ENCODE measurements at places on chromosomes 2 and 18.
A peak's percentile ranks its signal among the peaks of the same experiment; 100 is the strongest.

- DNase-seq, result no peak
Measured at GRCh38 chr2:39779341-39779851, 338 bp upstream of the THUMPD2 start.

DNA sequence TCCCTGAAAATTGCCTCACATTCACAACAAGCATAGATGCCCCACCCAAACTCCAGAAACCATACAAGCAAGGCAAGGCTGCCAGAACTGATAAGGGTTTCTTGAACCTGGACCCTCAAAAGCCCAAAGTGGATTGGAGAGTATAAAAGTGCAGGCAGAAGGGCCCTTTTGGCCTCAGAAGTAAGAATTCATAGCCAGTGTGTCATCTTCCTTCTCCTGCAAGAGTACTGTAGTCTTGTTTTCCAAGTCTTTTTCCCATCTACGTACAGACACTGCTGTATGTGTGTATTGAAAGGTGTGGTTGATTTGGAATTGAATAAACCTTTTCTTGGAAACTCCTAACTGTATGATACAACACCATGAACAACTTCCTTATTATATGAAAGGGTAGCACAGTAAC is 46.8 kb downstream of the ZC3H15 start:
- DNase-seq, result no peak

GRCh38 chr2:119431976-119432850 is 559 bp downstream of the TMEM37 start:
- DNase-seq, result peak; percentile 25

GRCh38 chr2:159013103-159013502 is 44.7 kb downstream of the TANC1 start:
- no peak for DNase-seq

DNA sequence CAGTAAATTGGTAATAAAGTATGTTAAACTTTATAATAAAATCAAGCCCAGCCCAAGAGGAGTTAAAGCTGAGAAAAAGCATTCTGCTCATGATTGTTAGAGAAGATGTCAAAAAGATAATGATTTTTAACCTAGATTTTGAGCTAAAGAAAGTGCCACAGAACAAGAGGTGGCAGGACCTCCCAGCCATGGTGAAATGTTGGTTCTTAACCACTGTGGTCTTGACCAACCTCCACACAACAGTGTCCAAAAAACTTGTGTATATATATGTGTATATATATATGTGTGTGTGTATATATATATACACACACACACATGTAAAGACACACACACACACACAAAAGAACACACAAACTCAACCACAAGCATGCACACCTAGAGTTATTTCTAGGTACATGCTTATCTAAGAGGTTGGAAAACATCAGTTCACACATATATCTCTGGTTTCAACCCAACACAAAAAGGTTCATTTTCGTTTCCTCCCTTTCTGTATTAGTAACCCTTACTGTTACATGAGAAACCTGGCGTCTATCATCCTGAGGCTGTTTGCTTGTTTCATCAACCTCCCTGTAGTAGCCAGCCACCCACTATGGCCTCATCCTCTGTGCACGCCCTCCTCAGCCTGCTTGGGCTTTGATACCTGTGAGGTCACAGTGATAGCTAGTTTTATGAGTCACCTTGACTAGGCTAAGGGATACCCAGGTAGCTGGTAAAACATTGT is 631.8 kb upstream of the ID2 start:
- DNase-seq, result no peak

- DNase-seq, result no peak
Measured at GRCh38 chr2:38251940-38252339, 125.1 kb downstream of the ATL2 start.

- DNase-seq, result no peak
Measured at GRCh38 chr18:60082790-60083189, 183.0 kb downstream of the PMAIP1 start.

DNA sequence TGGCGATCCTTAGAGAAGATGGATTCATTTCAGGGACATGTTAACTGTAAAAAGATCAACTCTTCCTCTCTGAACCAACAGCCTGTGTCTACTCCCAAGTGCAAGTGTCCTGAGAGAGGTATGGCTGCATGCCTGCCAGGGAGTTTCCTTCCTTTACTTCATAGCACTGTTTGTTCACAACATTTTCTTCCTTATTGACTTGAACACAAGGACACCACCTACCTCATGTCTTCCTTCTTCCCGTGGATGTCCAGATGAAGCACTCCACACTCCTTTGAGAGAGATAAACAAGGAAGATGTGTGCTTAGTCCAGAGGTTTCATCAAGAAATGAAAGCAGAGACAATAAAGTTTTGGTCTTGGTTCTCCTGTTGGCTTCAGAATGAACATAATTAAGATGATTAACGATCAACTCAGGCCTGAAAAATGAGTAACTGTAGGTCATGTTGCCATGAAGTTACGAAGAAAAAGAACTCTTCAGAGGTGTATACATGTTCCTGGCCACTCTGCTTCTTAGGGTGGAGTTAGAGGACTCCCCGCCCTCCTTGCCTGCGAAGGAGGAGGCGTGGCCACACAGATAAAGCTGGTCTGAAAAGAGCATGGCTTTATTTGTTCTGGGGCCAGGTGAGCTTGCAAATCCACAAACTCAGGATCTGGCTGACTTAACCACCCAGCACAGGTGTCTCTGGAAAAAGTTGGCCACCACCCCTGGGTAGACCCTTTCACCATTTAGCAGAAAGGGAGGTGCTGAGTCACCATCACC is 155.0 kb upstream of the KCTD1 start:
- no peak for DNase-seq

GRCh38 chr2:109269706-109270504 is 140.9 kb downstream of the SH3RF3 start:
- DNase-seq, result no peak

GRCh38 chr2:177393203-177393755 is 706 bp downstream of the AGPS start:
- no peak for DNase-seq

DNA sequence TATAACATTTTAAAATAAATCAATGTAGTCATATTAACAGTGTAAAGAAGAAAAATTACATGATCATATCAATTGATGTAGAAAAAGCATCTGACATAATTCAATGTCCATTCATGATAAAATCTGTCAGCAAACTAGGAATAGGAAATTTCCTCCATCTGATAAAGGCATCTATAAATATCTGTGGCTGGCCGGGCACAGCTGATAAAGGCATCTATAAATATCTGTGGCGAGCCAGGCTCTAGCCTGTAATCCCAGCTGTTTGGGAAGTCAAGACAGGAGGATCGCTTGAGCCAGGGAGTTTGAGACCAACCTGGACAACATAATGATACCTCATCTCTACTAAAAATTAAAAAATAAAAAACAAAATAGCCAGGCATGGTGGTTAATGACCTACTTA is 18.1 kb upstream of the RANBP2 start:
- DNase-seq, result no peak

DNA sequence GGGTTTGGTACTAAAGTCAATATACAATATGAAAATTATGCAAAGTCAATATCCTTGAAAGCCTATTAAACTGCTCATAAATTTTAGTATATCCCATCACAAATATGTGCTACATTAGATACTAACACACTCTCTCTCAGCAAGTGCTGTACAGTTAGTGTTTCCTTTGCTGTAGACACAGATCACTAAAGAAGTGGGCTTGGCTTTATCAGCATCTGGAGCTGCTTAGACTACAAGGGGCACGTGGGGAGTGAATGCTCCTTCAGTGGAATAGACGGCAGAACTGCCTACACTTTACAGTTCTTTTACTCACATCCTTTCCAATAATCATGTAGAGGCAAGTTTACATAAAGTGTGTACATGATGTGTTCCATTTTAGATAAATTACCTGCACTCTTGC is 26.0 kb upstream of the EFEMP1 start:
- no peak for DNase-seq

GRCh38 chr18:54616220-54616848 is 25.3 kb downstream of the DYNAP start:
- no peak for DNase-seq

GRCh38 chr2:66109419-66109818 is 325.5 kb upstream of the MEIS1 start:
- no peak for DNase-seq

- DNase-seq, result no peak
Measured at GRCh38 chr2:44959855-44960254, 18.4 kb downstream of the SIX3 start.

GRCh38 chr2:70089220-70089982 is 2.1 kb downstream of the PCBP1 start:
- no peak for DNase-seq

- DNase-seq, result no peak
Measured at GRCh38 chr2:44937688-44938240, 3.7 kb upstream of the SIX3 start.

- no peak for DNase-seq
Measured at GRCh38 chr2:88696611-88697010, 5.1 kb downstream of the RPIA start.

DNA sequence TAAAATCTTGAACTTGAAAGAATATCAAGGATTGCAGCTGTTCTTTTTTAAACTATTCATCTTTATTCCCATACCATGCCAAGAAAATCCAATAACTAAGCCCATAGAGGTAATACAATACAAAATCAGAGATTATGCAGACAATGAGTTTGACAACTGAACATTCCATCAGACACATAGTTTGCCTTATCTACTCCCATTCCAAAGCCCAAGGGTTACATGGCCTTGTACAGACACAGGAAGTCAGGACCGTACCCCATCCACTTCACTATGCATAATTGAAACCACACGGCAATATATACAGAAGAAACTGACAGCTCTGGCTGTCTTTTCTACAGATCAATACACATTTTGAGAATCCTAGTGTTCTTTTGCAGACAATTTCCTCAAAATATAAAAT is 181.3 kb downstream of the TMX3 start:
- no peak for DNase-seq

DNA sequence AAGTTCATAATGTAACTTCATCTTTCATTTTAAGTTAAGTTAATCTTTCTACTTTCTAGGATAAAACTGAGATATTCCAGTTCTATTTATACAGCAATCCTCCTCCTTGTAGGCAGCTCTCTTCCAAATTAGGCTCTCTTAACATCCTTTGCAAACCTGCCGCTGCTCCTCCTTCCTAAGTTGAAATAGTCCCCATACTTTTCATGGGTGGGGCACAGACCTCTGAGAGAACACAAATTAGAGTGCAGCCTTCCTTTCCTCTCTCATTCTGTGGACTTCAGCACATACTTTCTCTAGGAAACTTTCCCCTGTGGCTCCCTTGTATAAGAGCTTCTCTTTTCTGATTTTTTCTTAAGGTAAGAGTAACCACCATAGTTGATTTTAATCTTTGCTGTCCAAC is 28.3 kb downstream of the TWSG1 start:
- no peak for DNase-seq

DNA sequence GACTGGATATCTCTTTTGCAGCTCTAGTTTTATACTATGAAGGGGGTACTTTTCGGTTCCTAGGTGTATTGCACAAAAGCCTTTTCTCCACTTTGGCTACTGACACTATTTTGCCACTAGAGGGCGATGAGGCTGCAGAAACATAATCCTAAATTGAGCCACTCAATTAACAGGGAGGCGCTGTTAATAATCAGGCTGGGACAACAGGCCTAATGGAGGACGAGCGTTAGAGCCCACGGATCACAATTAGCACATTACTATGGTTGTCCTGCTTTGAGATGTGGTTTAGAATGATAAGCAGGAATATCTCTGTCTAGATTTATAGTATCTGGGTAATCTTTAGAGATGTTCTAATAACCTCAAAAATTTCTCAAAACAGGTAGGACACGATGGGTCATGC is 62.2 kb upstream of the PMAIP1 start:
- DNase-seq, result no peak

GRCh38 chr2:172722481-172722880 is 13.2 kb upstream of the RAPGEF4 start:
- DNase-seq, result no peak

DNA sequence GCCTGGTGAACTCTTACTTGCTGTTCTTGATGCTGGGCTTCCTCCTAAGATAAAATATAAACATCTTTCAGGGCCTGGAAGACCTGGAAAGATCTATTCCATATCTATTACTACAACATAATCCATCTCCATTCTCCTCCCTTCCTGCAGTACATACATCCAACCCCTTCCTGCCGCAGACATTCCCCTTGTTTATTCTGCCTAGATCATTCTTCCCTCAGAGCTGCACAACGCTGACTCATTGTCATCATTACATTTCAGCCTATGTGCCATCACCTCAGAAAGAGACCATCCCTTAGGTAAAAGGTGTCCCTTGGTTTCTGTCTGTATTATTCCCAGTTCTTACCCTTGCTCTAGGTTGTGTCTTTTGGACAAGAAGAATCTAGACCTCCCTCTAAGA is 2.5 kb upstream of the CDH7 start:
- no peak for DNase-seq

- DNase-seq, result no peak
Measured at GRCh38 chr2:181407171-181407570, 50.0 kb upstream of the ITGA4 start.

DNA sequence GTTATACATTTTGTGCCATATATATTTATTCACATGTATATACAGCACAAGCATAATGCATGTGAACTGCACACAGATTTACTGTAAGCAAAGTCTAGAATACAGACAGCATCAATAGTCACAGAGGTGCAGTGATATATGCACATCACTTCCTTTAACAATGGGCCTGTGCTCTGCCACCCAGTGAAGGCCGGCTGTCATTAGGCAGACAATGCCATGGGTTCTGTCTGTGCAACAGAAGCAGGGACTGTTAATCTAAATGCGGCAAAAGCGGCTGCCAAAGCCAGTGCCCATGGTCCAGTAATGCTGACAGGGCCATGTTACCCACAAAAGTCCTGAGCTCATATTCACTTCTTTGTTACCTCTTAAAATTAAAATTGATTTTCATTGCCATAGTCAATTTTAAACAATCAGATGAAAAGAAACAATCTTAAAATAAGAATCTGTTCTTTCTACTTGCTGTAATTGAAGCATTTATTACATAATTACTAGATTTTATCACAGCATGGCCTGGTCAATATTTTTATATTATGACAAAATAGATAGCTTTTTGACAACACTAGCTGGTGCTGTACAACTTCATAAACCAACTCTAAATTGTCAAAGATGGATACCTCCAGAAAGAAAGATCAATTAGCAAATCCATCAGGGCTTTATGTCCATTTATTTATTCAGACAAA is 232.0 kb downstream of the STK39 start:
- DNase-seq, result no peak

GRCh38 chr2:151277067-151277466 is 12.4 kb downstream of the NMI start:
- DNase-seq, result no peak

- DNase-seq, result no peak
Measured at GRCh38 chr2:139369423-139370409, 589.5 kb upstream of the NXPH2 start.

- DNase-seq, result no peak
Measured at GRCh38 chr2:173684896-173685459, 280.2 kb downstream of the SP3 start.

- DNase-seq, result no peak
Measured at GRCh38 chr2:214800180-214800579, 9.3 kb downstream of the BARD1 start.

DNA sequence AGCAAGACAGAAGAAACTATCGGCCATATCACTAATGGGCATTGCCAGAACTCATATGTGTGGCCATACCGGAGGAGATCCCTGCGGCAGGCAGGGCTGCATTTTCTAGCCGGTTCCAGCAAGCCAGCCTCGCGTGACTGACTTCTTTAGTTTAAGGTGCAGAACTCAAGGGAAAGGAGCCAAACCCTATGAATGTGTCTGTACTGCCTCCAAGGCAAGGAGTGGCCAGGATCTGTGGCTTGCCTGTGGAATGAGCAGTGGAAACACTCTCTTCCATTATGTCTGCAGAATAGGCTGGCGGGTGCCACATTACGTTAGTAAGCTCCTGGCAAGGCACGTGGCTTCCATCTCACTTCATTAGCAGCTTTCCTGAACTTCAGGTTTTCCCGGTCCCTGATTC is 137.6 kb downstream of the ATL2 start:
- DNase-seq, result no peak
